ENCODE measurements at places on chromosomes 13 and 19. TPM values are rescaled to one million over a fixed set of nuclear protein-coding genes. Genes with fewer than 3 reads are reported as not detected.

- DNase-seq: no peak
Observed at GRCh38 chr13:50401049-50401505, 385.8 kb downstream of the KCNRG start.

DNA sequence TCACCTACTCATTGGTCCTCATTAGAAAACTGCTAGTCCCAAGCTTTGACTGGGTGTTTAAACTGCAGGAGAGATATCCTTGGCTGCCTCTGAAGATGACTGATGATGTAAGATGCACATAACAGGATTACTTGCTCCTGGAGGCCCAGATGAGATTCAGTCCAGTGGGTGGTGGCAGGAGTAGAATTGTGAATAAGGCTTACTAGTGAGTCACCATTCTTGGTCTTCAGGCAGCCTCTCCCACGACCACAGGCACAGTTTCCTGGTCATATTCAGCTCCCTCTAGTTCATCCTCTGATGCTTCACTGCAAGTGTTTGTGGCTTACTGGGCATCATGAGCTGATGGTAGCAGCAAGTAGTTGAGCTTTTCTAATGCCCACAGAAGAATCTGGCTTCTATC, 12.1 kb downstream of the SERTM1 start:
- DNase-seq: no peak

GRCh38 chr13:98396071-98396710, 180.7 kb downstream of the STK24 start:
- no peak for DNase-seq

- no peak for DNase-seq
Observed at GRCh38 chr13:109576331-109576813, 210.0 kb downstream of the IRS2 start.

DNA sequence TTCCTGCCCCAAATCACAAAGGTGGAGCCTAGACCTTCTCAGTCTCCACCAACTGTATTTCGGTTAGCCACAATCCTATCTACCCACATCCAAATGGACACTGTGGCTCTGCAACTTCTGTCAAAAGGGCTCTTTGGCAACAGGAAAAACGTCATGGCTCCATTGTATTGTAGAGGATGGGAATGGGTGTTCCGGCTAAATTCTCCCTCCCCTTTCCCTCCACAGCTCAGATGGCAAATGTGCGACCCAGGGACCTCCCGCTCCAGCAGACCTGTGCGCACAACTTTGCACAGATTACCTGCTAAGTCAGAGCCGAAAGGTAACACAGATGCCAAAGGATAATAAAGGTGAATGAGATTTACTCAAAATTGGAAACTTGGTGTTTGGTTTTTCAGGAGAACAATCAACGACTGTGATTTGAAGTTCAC, 968 bp upstream of the KL start:
- DNase-seq: no peak

DNA sequence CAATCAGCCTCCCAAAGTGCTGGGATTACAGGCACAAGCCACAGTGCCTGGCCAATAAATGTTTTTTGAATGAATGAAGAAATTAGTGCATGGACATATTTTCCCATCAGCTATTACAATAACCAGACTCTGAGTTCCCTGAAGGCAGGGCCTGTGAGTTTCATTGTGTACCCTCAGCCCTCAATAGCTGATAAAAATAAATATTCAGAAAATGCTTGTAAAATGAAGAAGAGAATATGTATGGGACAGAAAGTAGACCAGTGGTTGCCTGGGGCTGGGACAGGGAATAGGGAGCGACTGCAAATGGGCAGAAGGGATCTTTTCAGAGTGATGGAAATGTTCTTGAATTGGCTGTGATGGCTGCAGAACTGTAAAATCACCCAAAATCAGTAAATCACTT, 28.8 kb downstream of the NUMBL start:
- DNase-seq: no peak

DNA sequence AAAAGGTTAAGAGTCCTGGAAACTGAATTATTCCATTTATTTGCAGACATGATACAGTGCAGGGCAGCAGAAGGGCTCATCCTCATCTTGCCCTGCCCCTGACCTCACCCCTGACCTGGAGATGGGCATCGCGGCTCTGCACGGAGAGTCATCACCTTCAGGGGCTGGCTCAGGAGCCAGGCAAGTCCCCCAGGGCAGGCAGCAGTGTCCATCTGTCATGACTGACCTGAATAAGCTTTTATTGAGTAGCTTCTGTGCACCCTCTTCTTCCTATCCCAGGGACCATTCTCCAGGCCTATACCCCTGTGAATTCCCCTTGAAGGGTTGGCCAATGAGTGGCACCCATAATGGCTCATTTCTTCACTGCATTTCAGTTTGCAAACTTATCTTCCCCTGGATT, 484.2 kb downstream of the ZNF536 start:
- DNase-seq: no peak

The CPT1C gene
- total RNA-seq: 3.8 TPM
